ENCODE measurements at places on chromosomes 5 and 9.

- no peak for DNase-seq
Measured at GRCh38 chr5:133034064-133034463, 7.7 kb upstream of the ZCCHC10 start.

- no peak for DNase-seq
Measured at GRCh38 chr5:19694949-19695611, 292.9 kb downstream of the CDH18 start.

DNA sequence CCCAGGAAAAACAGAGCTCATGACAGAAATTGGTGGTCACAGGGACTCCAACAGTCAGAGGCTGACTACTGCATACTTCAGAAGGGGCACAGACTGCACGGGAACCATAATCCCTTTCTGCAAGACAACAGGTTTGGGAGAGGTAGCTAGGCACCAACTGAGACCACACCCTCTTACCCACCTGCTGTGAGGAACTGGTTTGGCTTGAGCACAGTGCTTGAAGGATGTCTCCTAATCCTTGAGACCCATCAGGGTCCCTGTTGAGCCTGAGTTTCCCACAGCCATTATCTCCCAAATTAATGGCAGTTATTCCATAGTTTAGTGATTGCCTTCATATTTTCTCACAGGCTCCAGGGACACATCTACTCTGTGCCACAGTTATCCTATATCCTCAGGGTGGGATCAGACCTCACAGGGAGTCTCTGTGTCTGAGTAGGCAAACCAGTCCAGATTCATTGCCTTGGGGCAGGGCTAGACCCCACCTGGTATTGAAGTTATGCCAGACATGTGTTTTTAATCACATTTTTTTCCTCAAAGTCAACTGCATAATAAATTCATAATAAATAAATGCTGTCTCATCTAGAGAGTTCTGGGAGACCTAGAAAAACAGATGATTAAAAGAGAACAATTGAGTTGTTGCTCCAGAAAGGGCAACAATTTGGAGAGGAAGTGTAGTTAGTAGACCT lies 9.3 kb upstream of the CAST start:
- no peak for DNase-seq

DNA sequence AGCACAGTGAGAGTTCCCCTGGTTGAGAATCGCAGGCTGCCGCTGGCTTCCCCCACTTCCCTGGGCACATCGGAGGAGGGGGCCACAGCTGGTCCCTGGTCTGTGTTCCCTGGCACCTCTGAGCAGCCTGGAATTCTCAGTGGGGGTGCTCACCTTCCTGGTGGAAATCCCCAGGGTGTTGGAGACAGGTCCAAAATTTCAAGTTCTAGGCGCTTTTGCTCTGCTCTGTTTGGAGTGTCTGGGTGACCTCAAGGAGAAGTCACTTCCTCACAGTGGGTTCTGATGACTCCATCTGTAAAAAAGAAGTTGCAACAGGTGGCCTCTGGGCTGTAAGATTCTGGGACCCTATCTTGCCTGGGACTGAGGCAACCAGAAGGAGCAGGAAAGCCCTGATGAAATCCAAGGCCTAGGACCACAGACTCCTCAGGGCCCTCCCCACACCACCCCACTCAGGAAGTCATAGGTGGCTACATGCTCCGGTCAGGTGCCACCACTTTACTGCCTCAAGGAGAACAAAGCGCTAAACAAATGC lies at the start of gene TRAF1:
TRAF1 (minus strand) TSS at position 400 of the 532 bp plus-strand sequence. CDS start 721 bp downstream, outside the sequence.
- no peak for DNase-seq

GRCh38 chr9:133758228-133758627 lies 20.1 kb upstream of the SARDH start:
- no peak for DNase-seq

GRCh38 chr5:51684794-51685355 lies 301.6 kb downstream of the ISL1 start:
- no peak for DNase-seq

GRCh38 chr9:137524981-137525317 lies 25.3 kb downstream of the PNPLA7 start:
- DNase-seq: no peak

GRCh38 chr5:171288066-171288465 lies 21.0 kb upstream of the TLX3 start:
- no peak for DNase-seq

GRCh38 chr9:96502539-96503373 lies 52.8 kb downstream of the HABP4 start:
- DNase-seq: no peak

DNA sequence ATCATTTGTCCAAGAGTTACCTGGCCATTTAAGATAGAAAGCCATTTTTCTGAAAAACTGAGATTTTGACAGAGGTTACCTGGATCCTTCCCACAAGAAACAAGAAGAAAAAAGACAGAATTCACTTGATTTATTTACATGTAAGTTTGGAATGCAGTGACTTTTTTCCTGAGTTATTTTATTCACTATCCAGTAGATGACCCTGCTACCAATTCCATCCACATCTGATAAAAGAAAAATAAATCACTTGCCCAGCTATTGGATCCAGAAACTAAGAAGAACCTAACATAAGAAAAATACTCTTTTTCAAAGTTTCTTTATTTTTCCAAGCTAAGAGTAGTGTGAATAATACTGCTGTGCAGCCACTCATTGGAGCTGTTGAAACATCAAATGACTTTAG lies 275.2 kb downstream of the CETN3 start:
- no peak for DNase-seq
